ENCODE measurements at places on chromosomes 4 and X.

- no peak for DNase-seq
Measured at GRCh38 chrX:46179748-46180147, 365.5 kb downstream of the ZNF674 start.

GRCh38 chr4:130545596-130545995, 1449.6 kb downstream of the C4orf33 start:
- DNase-seq, result no peak

DNA sequence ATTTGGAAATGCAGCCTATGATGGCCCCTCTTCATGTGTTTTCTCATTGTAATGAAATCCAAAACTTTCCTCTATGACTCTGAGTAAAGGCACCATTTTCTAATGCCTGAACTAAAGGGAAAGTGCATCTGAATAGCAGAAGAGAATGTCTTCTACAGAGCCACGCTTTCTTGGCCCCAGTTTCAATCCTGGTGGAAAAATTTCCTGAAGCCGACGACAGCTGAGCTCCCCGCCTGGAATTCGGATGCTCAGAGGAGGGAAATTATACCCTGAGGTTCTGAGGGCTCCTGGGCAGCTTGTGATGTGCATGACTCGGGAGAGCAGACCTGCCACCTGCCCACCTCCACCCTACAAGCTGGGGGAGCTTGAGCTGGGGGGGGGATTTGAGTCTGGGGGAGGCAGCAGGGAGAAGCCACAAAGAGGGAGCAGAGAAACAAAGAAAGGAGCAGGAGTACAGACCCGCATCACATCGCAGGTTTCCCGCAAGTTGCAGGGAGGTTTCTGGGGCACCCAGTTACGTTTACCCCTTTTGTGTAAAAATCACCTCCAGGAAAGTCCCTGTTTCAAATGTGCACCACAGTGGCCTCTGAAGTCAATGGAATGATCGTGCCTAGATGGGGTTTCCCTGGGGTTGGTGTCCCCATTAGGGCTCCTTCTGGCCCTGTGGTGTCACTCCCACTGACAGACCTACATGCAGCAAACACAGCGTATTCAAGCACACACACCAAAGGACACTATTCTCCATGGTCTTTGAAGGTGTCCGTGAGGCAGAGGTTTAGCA, 145.6 kb upstream of the RBPJ start:
- DNase-seq, result no peak

GRCh38 chr4:113006632-113007031, 42.8 kb upstream of the ANK2 start:
- no peak for DNase-seq

GRCh38 chr4:175325230-175325629, 407.1 kb downstream of the ADAM29 start:
- DNase-seq, result no peak

GRCh38 chr4:39096847-39097246, 34.8 kb downstream of the KLHL5 start:
- no peak for DNase-seq

GRCh38 chr4:168736860-168737805, 240.3 kb downstream of the PALLD start:
- no peak for DNase-seq

DNA sequence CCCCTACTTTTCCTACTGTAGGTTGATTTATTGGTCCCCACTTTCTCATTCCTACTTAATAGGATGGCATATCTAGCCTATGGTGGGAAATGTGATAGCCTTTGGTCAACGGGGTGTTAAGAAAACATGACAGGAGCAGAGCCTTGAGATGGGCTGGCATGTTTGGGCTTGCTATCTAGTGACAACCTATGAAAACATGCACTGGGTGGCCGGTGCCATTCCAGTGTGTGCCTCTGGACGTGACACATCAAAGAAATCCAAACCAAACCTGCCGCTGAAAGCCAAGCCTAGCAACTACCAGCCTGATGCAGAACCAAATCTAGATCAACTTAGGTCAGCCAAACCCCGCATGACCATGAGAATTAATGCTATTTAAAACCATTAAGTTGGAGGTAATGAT, 317.6 kb downstream of the DMD start:
- no peak for DNase-seq

DNA sequence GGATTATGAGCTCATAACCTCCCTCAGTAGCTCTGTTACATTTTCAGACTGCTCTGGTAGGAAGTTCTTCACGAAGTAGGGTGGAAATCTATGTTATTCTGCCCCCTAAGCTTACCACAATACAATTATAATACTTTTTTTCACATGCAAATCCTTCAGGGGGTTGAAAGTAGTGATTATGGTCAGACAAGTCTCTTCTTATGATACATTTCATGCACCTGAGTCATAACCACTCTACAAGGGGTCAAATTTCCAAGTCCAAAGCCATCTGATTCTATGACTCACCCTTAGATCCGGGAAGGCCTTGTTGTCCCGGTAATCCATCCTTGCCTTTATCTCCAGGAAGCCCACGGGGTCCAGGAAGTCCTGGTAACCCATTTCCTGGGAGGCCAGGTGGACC, 95.2 kb downstream of the ATG4A start:
- DNase-seq, result no peak

DNA sequence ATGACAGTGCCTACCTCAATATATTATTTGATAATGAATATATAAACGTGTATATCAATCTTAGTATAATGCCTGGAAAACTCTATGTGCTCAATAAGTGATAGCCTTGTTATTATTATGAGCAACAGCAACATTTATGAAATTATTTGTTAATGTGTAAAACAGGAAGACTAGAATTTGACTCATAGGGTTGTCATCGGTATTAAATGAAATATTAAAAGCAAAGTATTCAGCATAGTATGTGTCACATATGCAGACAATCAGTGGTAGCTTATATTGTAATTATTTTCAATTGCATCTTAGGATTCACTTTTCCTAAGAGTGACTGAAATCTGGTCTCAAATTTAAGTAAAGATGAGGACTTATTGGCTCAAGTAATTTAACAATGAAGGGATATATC, 24.6 kb downstream of the SPANXD start:
- DNase-seq, result no peak

DNA sequence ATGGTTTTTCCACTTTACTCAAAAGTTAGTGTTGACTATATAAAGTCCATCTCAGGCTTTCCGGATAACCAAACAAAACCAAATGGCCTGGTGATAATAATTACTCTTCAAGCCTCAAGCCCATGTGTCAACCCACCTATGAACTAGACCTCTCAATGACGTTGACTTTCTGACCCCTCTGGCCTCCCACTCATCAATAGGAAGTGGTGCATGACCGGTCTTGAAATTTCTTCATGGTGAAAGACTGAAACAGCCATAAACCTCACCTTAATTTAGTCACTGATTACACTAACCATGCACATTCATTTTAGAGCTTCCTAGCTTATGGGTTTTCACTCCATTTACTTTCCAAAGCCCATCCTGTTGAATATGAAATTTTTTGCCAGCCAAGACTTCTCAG, 276.0 kb downstream of the KLHL13 start:
- DNase-seq, result no peak

DNA sequence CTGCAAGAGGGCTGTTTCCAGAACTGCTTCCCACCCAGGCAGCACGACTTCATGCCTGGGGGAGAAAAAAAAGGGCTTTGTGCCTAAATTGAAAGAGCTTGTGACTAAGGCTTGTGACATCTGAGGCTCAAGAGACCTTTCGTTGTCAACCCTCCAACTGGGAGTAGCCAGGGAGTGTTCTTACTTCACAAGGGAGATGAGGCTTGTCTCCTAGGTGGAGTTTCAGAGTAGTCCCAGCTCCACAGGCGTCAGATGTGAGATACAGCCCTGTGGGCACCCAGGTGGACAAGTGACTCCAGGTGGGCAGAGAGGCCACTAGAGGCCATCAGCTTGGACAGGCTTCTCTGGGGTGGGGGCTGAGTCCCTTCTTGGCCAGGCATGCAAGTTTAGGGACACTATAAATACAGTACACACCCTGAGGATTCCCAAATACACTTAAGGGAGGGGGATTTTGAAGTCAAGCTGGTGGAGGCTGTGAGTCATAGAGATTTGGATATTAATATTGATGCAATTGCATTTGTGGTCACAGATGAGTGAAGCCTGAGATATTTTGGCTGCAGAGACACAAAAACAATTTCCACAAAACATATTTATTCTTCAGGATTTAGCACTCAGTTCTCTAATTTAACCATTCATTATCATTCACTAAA, 40.1 kb upstream of the SETD7 start:
- DNase-seq, result no peak

DNA sequence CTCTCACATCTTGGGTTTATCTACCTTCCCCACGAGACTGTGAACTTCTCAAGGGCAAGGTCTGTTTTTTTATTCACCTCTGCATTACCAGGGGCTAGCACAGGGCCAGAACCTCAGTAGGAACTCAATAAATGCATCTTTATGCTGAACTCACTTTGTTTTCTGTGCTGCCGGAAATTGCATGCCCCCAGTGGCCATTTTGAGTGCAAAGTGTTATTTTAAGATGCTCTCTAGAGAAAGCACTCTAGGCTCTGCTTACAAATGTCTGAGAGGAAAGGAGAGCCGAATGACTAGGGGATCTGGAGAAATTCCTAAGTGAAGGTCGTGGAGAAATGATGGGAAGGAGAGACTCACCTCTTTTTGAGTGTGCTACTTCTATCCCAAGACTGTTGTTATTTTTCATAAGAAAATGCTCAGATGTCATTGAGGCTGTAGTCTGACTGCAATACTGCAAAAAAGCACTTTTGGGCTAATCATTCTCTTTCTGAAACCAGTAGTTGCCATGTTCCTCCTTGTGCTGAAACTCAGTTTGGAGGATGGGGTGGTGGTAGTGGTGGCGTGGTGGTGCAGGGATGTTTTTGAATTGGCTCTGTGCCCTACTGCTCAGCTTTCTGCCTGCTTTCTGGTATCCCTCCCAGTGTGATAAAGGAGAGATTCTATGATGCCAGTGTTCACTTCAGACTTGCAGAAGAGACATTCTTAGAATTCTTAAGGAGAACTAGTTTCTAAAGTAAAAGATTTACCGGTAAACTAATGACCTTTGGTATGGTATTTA, 41.3 kb downstream of the DOCK11 start:
- no peak for DNase-seq

DNA sequence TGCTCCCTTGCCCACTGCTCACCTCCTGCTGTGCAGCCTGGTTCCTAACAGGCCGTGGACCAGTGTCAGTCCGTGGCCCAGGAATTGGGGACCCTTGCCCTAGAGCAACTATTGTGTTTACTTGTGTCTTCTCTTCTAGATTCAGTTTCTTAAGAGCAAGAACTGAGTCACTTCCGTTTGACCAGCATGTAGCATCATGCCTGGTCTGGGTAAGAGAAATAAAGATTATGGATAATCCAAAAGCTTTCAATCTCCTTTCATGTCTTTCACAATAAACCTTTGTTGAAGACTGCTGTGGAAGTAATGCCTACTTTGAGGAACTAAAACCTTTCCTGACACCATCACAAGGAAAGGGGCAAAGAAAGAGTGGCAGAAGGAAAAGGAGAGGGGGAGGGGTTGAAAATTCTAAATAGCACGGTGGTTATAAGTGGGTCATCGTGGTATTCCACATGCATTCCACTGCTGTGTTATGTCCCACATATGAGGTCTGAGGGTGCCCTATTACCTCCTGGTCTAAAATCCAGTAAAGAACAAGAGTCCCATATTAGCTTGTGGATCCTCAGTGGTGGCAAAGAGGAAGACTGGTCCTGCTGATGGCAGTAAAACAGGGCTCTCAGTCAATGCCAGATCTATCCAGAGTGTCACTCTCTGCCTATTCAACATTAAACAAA, 133.4 kb downstream of the RASL11B start:
- DNase-seq, result no peak

DNA sequence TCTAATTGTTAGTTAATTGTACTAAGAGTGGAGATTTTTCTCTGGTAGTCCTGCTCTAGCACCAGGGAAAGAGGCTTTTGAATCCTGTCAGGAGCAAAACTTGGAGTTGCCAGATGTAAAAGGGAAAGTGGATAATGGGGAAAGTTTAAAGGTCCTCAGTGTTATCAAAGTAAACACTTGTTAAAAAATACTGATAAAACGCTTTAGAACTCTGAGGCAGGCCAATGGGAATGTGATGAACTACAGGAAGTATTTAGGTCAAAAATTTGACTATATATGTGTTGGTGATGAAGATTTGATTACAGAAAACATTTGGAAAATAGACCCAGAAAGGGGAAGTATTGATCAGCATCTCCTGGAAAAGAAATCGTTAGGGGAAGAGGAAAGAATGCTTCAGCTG, 32.8 kb downstream of the SERPINA7 start:
- DNase-seq, result no peak

DNA sequence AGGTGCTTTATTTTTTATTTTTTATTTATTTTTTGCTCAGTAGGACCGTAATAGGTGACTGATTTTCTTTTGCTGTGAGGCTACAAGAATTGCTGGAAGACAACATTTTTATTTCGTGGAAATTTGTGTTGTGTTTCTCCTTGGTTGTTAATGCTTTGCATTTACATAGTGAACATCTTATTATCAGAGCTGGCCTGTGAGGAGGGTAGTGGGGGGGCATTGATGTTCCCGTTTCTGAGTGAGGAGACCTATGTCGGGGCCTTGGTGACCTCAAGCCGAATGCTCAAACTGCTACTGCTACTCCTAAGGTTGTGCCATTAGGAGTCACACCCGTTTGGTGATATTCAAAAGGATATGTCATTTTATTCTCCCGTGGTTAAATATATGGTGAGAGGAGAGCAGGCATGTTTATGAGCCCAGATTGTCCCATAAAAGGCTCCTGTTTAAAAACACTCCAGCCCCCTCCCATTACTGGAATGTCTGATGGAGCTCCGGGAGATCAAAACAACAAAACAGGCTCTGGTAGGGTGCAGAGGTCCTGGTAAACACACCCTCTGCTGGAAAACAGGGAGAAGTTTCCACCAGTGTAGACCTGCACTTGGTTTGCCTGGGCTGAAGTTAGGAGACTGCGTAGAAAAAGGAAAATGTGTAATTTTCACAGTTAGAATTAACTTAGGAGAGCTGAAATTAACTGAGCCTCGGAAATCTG, 5.6 kb downstream of the PDGFRA start:
- no peak for DNase-seq

DNA sequence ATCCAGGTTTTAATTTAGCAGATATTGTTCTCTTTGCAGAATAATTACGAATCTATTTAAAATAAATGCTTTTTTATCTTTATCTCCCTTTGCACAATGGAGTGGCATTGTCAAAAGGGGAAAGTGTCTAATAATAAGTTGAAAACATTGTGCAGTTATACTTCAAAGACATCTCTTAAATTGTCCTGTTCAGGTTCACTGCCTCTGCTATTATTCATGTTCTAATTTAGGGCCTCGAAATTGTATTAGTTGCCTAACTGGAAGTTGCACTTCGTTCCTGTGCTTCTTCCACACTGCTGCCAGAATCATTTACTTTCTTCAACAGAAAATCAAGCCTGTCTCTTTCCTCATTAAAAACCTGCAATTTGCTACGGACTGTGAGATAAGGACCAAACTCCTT, 150.5 kb upstream of the SPRY1 start:
- no peak for DNase-seq

DNA sequence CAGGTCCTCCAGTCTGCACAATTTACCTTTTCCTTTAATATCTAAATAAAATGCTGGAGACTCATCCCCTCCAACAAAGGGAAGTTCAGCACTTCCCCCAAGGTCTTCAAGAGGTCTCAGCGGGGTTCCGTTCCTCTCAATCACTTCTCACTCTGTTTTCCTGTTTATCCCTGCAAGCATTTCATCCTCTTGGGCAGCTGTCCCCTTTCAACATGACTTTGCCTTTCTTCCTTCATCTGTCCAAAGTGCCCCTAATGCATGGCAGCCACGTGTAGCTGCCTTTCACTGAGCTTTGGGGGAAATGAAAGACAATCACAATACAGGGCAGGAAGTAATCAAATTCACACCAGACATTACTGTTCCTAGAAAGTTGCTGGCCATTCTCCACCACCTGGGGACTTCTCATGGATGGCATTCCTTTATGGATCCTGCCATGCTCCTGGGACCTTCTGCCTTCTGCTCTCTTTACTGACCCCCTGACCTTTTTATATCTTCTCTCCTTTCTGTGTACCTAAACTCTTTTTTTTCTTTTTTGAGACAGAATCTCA, 79.7 kb upstream of the USP9X start:
- DNase-seq, result no peak
